ENCODE measurements at places on chromosomes 1 and 21.
A peak's percentile ranks its signal among the peaks of the same experiment; 100 is the strongest.

DNA sequence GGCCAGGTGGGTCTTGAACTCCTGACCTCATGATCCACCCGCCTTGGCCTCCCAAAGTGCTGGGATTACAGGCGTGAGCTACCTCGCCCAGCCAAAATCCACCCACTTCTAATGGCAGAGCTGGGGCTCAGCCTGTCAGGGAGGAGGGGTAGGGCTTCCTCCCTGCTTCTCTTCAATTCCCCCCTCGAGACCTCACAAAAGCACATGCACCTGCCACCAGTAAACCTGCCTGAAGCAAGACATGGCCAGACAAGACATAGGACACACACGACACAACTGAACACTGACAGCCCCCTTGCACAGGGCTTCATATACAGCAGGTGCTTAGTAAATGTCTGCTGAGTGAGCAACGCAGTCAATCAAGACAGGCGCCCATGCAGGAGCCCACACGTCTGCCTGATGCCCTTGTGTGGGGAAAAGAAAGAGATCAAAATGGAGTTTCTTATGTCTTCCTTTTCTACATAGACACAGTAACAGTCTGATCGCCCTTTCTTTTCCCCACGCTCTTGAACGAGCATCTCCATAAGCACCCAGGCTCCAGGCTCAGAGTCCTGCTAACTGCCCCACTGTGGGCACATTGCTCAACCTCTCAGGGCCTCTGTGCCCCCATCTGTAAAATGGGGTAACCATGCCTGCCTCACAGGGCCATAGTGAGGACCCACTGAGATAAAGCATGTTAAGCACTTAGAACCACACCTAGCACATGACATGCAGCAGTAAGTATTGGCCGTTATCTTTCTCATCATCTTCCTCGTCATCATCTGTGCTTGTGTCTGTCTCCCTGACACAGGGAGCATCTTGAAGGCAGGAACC lies 8.8 kb downstream of the SDC3 start:
- DNase-seq: no peak

- no peak for DNase-seq
Observed at GRCh38 chr1:225694151-225694603, 41.3 kb upstream of the ENAH start.

DNA sequence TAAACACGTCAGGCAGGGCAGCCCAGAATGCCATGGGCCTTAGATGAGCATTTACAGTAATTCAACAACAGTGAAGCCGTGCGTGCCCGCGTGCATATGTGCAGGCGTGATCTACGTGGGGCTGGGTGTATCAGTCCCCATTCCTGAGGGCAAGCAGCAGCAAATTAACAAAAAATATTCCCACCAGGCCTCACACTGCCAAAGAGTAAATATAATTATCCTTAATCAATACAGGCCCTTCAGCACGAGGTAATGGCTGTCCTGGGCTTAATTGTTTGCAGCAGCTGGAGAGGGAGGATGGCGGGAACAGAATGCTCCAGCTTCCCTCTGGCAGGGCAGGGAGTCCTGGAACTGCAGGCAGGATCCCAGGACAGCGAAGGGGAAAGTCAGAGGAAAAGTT lies 91.8 kb downstream of the DDX20 start:
- no peak for DNase-seq

- DNase-seq: no peak
Observed at GRCh38 chr1:234256359-234256758, 116.9 kb upstream of the COA6 start.

DNA sequence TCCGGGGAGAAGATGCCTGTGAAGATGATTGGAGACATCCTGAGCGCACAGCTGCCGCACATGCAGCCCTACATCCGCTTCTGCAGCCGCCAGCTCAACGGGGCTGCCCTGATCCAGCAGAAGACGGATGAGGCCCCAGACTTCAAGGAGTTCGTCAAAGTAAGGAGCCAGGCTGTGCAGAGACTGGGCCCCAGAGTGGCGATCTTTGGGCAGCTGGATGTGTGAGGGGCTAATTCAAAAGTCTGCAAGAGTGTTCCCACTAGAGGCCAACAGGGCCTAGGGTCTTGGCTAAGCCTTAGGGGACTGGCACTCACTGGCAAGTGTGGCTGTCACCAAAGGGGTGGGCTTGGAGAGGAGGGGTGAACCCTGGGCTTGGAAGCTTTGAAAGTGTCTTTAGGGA lies 50.4 kb downstream of the ATP5PO start:
- no peak for DNase-seq

- no peak for DNase-seq
Observed at GRCh38 chr1:211371406-211372105, 44.9 kb downstream of the TRAF5 start.

DNA sequence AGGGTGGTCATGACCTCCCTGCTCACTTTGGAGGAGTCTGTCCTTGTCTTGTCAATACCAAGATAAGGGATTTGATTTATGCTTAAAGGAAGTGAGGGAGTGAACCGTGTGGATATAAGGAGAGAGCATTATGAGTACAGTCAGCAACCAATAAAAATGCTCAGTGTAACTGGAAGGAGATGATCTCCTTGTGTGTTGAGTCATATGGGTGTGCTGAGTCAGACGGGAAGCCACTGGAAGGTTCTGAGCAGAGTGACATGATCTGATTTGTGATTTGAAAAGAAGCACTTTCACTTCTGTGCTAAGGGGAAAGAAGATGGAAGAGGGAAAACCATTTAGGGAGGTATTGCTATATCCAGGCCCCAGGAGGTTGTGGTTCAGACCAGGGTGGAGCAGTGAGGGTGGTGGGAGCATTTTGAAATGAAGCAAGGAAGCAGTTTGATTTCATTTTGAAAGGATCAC lies 2.5 kb upstream of the BCL10 start:
- DNase-seq: peak; percentile 25

- no peak for DNase-seq
Observed at GRCh38 chr1:53281133-53281532, 42.8 kb upstream of the MAGOH start.

DNA sequence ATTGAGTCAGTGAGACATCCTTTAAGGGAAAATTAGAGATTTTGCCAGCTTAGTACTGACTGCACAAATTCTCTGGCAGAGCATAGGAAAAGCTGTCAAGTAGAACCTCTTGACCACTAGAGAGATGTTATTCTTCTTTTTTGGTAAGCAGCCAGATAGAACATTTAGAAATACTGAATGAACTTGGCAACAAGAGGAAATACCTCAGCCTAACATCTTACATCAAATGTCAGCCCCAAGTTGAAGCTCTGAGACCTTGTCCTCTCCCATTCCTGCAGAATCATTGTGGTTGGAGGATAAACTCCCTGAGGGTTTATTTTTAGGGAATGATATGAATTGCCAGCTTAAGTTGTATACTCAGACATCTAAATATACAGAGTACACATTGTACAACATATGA lies 53.5 kb downstream of the MIGA1 start:
- no peak for DNase-seq

GRCh38 chr1:118202076-118202608 lies 17.1 kb upstream of the SPAG17 start:
- no peak for DNase-seq

GRCh38 chr1:209198961-209199750 lies 384.4 kb upstream of the CAMK1G start:
- no peak for DNase-seq

DNA sequence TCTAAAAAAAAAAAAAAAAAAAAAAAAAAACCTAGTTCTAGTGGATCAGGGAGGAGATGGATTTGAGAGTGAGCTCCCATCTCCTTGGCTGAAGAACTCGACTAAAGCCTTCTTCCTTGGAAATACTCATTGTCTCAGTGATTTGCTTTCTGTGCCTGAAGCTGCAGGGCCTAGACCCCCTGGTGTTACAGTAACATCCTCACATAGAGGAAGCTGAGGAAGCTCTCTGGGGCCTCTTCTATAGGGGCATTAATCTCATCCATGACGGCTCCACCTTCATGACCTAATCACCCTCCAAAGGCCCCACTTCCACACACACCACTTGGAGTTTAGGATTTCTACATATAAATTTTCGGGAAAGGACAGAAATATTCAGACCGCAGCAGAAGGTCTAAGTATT lies 95.9 kb upstream of the ETS2 start:
- DNase-seq: no peak

GRCh38 chr1:60225486-60225885 lies 151.9 kb upstream of the C1orf87 start:
- no peak for DNase-seq
